ENCODE measurements at places on chromosomes 4 and X.
A peak's percentile ranks its signal among the peaks of the same experiment; 100 is the strongest.

- no peak for DNase-seq
These were observed 12.3 kb upstream of the DTHD1 start for GRCh38 chr4:36269101-36269500.

GRCh38 chr4:71004281-71004851 lies 10.9 kb downstream of the DCK start:
- DNase-seq, result peak; percentile 60

DNA sequence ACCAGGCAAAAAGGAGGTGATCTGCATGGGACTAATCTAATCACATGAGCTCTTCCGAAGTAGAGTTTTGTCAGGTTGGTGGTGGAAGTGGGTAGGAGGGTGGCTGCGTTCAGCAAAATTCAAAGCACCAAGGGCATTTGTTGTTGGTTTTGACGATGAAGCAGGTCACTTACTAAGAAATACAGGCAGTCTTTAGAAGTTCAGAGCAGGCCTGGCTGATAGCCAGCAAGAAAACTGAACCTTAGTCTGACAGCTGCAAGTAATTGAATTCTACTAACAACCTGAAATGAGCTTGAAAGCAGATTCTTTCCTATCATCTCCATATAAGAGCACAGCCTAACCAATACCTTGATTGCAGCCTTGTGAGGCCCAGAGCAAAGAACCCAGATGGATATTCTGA lies 505.8 kb downstream of the KLHL13 start:
- DNase-seq, result no peak

DNA sequence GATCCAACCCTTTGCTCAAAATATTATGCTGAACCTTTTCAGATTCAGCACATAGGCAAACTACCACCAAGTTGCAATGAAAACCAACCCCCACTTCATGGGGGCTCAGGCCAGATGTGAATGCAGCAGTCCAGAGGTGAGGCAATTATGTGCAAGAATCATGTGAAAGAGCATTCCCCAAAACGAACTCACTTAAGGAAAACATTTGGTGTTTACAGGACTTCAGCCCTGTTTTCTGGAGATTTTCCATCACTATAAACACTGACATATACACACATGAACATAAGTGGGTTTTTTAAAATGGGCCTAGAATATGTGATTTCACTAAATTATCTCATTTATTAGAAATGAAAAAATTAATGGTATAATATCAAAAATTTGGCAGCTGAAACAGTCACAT lies 31.5 kb downstream of the BMP3 start:
- no peak for DNase-seq

- DNase-seq, result no peak
These were observed 67.4 kb upstream of the FAM47B start for GRCh38 chrX:34875204-34875603.

DNA sequence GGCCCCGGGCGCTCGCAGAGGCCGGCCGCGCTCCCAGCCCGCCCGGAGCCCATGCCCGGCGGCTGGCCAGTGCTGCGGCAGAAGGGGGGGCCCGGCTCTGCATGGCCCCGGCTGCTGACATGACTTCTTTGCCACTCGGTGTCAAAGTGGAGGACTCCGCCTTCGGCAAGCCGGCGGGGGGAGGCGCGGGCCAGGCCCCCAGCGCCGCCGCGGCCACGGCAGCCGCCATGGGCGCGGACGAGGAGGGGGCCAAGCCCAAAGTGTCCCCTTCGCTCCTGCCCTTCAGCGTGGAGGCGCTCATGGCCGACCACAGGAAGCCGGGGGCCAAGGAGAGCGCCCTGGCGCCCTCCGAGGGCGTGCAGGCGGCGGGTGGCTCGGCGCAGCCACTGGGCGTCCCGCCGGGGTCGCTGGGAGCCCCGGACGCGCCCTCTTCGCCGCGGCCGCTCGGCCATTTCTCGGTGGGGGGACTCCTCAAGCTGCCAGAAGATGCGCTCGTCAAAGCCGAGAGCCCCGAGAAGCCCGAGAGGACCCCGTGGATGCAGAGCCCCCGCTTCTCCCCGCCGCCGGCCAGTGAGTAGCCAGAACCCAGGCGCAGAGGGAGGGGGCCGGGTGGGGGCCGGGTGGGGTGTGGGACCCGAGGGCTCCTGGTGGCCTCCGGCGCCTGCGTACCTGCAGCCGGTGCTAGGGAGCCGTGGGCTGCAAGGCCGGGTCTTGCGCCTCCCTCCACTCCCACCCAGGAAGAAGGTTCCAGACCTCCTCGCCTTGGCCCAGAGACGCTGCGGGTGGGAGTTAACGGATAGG lies 534 bp downstream of the MSX1 start:
- no peak for DNase-seq

- DNase-seq, result no peak
These were observed 525.5 kb upstream of the BOD1L1 start for GRCh38 chr4:14152834-14153519.

DNA sequence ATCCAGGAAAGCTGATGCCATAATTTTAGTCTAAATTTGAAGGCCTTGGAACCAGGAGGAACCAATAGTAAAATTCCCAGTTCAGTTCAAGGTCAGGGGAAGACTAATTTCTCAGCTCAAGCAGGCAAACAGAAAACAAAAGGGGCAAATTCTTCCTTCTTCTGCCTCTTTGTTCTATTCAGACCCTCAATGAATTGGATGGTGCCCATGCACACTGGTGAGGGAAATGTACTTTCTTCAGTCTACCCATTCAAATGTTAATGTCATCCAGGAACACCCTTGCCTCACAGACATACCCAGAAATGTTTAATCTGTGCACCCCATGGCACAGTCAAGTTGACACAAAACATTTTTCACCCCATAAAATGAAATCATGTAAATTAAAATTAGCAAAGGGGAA lies 1851.2 kb upstream of the ADGRL3 start:
- no peak for DNase-seq

- DNase-seq, result no peak
These were observed 121.2 kb upstream of the LNX1 start for GRCh38 chr4:53712408-53713020.

DNA sequence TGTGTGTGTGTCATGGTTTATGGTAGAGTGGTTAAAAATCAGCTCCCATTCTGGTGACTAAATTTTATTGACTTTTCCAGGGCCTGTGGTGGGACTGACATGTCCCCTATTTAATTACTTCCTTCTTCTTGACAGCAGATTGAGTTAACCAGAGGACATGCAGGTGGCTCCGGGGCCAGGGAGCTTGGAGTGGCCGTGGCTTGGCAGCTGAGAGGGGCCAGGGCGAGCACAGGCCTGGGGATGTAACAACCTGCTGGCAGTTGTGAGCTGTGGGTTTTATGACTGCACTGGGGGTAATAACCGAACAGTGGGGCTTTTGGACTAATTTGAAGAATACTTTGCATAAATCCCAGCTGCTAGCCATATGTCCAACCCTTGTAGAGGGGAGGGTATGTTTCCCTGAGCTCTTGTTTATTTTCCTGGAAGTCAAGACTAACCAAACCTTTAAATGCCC lies 186.0 kb downstream of the MID1IP1 start:
- no peak for DNase-seq

GRCh38 chr4:56622176-56622575 lies 58.9 kb downstream of the HOPX start:
- no peak for DNase-seq

- DNase-seq, result no peak
These were observed 717 bp downstream of the PPP3CA start for GRCh38 chr4:101346351-101347266.

DNA sequence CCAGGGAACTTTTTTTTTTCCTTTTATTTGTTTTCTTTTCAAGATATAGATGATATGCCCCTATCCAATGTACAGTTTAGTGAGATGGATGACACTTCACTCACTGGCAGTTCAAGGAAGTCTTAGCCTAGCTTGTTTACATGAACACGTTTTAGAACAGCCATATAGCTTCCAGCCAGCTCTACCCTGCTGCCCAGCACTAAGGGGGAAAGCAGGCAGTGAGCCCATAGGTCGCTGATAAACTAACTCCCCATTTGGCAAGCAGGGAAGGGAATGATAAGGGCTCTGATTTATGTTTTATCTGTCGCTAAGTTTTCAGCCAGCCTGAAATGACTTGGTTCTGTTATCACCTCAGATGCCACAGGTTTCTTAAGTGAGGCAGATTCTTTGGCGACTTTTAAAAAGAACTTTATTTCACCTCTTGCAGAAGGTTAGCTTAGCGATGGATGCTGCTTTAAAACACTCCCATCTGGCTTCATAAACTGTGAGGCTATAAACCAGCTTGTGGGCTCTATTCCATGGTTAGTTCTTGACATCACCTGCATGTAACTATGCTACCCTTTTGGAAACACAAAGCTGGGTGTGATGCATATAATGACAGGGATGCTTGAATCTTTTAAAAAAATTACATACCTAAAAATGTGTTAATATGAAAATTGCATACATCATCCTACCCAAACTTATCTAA lies 348.4 kb downstream of the FBXO8 start:
- DNase-seq, result no peak

GRCh38 chr4:3829956-3830773 lies 64.0 kb downstream of the ADRA2C start:
- DNase-seq, result no peak

DNA sequence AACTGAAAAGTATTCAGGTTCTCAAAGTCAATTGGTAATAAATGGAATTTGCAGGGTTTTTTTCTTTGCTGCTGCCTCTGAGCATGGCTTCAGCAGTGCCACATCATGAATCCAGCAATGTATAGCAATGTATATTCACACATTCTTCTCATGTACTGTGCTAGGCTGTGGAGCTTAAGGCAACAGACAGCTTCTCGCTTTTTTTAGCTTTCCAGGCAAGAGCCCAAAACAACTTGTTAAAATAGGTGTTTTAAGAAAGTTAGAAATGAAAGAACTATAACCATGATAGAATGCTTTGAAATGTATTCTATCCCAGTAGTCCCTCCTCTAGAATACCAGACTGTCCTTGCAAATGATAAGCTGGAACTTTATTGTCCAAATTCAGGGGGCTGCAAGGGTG lies 30.4 kb downstream of the SMIM43 start:
- no peak for DNase-seq

DNA sequence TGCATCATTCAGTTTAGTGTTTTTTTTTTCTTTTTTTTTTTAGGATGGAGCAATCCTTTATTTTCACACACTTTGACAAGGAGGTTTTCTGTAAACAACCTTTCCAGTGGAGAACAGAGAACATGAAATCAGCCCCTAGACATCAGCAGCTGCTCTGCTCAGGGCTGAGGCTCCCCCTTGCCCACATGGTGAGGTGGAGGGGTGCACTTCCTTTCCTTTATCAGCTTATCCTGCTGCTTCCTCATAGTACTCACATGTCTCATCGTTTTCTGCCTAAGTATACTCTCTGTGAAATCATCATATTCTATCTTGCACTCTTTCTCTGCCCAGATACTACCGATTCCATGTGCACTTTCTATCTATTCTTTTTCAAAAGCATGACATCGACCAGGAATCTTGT lies 47.6 kb upstream of the PRSS12 start:
- no peak for DNase-seq

GRCh38 chr4:117324851-117325491 lies 239.6 kb upstream of the TRAM1L1 start:
- DNase-seq, result no peak
